Posterior cingulate gyrus (tissue), 11 donors: ENCODE measurements at places on chromosomes 12 and 14.

GRCh38 chr14:58725871-58726270 is 88.1 kb downstream of the DACT1 start:
- no peak for DNase-seq

- DNase-seq: peak; percentile 80
These were observed 3.5 kb downstream of the PTPN21 start for GRCh38 chr14:88551094-88551870.

DNA sequence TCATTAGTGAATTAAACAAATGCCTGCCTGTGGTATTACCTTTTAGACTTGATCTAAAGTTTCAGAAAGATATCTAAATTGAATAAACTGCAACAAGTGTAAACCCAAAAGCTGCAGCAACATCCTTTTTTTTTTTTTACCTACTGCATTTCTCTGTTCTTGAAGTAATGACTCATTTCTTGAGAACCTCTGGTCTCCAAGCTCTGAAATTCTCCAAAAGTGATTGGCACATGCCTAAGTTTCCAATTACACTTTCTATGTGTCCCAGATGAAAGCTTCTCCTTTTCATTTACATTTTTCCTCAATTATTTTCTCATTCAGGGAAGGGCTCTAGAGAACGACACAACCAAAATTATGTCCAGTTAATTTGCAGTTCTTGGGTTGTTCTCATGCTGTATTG is 435.2 kb upstream of the DCN start:
- DNase-seq: no peak

- DNase-seq: no peak
These were observed 171.6 kb downstream of the CALM1 start for GRCh38 chr14:90568405-90568804.

- DNase-seq: no peak
These were observed 15.2 kb downstream of the PDE6H start for GRCh38 chr12:14988035-14988434.

- peak; percentile 4 for DNase-seq
These were observed 19.9 kb downstream of the LRTM2 start for GRCh38 chr12:1839956-1840951.

DNA sequence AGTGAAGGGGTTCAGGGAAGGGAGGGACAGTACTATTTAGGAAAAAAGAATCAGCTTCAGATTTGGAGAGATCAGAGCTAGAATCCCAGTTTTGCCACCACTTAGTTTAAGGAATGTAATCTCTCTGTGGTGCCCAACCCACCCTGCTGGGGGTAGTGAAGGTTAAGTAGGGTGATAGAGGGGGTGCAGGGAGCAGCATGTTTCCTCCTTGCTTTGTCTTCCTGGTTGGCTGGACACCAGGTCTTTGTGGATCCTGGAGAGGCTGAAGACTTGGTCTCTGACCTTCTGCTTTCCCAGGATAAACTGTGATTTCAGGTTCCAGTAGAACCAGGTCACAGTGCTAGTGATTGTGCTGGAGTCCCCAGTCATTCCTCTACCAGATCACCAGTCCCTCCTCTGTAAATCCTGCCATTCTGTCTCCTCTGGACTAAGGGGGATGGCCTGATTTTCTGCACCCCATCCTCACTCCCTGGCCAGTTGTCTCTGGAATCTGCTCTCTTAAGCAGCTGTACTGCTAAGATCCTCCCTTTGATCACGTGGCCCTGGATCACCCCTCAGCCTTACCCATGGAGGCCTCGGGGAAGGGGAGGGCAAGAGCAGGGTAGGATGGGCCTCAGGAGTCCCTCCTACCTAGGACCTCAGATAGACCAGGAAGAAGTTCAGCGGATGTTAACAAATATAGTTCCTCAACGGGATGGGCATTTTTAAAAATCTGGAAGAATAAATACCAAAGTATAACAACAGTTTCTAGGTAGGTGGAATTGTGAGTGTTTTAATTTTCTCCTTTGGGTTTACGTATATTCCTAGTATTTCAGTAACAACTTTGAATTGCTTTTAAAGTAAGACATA is 3.1 kb downstream of the MAP3K12 start:
- DNase-seq: no peak

- no peak for DNase-seq
These were observed 4.7 kb downstream of the DYNLL1 start for GRCh38 chr12:120500581-120500980.

- DNase-seq: no peak
These were observed 64.0 kb downstream of the MYF5 start for GRCh38 chr12:80780746-80781145.

- DNase-seq: no peak
These were observed 19.9 kb downstream of the RAP1B start for GRCh38 chr12:68630598-68630997.

GRCh38 chr12:68250454-68250853 is 3.0 kb downstream of the IL22 start:
- DNase-seq: no peak

DNA sequence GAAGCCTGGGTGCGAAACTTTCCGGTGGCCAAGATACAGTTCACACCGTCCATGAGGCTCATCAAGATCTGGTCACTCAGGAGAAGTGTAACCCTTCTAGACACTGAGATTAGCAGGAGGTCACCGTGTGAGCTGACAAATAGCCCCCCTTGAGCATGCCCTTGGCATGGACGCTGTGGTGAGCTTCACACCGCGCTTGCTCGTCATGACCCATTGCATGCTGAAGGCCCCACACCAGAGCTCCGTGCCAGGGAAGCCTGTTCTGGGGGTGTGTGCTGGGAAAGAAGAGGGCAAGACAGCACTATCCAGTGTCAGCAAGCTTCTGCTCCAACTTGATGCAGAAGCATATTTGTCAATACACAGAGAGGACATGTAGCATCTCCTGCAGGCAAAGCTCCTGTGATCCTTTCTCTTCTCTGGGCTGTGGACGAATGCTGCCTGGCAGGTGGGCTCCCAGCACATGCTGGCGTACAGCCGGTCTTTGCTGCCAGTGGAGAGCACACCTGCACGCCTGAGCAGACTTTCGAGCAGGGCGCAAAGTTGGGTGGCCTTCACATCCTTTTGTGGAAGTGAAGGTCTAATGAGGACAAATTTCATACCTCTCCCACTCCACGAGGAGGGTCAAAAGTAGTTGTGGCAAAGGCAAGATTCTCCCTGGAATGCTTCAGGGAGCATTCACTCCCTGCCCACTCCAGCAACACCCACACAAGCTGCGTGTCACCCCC is 126.9 kb upstream of the FKBP4 start:
- DNase-seq: no peak

- no peak for DNase-seq
These were observed 72.9 kb upstream of the SRSF5 start for GRCh38 chr14:69693801-69694729.

DNA sequence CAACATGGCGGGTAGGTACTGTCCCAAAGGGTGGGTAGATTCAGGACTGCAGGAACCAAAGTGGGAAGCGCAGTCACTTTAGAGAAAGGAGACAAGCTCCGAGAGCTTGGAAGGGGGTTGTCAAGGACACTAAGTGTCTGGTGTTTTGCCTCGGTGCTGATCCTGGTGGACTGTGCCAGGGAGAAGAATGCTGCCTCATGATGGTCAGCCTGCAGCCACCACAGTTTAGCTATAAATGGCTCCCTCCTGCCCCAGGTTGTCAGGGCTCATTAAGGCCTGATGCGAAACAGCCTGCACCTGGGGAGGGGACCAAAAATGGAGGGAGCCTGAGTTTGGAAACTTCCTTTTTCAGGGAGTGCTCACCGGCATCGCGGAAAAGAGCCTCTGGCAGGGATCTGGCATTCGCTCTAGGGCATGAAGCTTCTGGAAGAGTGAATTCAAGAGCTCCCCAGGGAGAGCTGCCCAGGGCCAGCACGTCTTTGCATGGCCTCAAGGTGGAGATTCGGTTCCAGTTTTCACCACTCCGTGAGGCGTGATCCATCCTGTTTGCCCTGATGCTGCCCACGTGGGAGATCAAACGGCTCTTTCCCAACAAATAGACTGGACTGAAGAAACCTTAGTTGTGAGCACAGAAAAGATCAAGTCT is 164.0 kb downstream of the FOXN3 start:
- no peak for DNase-seq

DNA sequence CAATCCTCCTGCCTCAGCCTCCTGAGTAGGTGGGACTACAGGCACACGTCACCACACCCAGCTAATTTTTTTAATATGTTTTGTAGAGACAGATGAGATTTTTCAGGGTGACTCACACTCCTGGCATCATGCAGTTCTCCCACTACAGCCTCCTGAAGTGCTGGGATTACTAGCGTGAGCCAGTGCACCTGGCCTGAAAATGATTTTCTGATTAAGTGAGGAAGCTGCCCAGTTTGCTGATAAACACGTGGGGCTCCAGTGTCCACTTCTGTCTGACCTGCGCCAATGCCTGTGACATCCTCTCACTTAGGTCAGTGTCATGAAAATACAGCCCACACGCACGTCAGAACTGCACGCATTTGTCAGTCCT is 37.0 kb upstream of the SFSWAP start:
- DNase-seq: no peak

DNA sequence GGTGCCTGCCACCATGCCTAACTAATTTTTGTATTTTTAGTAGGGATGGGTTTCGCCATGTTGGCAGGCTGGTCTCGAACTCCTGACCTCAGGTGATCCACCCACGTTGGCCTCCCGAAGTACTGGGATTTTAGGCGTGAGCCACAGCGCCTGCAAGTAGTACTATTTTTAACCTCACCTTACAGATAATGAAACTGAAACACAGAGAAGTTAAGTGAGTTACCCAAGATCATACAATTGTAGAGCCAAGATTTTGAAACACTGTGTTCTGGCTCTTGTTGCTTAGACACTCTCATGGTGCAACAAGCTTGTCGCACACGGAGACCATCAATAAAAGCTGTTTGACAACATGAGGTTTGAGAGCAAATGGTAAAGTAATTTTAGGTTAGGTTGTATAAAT is 159.1 kb upstream of the LMNTD1 start:
- DNase-seq: no peak

DNA sequence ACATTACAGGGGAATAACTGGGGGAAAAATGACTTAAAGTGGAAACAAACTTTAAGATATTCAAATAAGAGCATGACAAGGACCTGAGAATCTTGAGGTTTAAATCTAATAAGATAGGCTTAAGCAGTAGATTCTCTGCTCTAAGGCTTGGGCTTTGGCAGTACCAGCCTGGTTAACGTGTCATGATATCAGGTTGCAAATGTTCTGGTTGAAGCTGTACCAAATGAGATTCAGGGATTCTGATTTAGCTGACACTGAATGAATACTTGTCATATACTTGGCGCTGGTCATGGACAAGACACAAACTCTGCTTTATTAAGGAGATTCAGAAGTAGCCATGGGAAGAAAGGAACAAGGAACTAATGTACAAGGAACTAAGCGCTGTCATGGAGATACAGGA is 6.1 kb downstream of the TCP11L2 start:
- no peak for DNase-seq

DNA sequence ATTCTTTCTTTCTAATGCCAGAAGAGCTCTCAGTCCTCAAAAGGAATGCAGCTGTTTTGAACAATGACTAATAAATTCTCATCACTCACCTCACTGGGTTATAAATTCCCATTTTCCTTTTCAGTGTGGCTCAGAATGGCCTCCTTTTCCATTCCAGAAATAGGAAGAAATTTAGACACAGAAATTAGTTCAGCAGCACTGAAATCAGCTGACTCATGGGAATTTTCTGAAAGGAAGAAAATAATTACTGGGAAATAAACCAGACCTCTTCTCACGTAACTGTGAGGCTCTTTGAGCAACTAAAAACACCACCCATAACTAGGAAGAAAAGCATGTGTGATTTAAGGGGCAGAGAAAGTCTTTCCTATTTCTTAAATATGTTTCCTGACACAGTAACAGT is 23.8 kb downstream of the CD163 start:
- DNase-seq: no peak

DNA sequence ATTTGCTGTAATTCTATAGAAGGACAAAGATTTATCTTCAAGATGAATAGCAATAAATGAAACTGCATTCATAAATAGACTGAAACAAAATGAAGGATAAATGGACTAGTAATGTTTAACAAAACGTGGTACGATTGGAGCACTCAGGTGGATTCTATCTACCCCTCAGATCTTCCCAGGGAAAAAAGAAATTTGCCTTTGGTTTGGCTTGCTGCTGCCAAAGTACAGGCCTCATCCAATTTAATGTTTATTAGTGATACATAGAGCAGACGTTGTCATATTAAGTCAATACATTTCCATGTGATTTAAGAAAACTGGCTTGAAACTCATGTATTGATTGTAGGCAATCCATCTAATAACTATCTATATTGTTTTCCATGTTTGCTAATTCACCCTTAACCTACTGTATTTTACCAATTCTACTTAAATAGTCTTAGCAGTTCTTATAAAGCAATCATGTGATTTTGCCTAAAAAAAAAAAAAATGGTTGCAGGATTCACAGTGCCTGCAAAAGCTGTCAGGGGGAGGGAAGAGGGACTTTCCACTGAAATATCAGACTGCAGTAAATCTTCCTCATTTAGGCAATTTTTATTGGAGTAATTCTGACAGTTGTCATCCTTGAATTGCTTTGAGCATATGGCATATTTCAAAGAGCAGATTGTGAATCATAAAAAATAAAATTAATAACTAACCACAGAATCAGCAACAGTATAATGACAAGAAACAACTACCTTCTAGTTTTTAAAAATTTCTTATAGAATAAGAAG is 242.2 kb upstream of the NPAS3 start:
- no peak for DNase-seq

GRCh38 chr12:27970401-27971120 is 2.0 kb downstream of the PTHLH start:
- DNase-seq: no peak

GRCh38 chr14:93725002-93725582 is 63.2 kb downstream of the PRIMA1 start:
- no peak for DNase-seq

- DNase-seq: peak; percentile 95
These were observed 74.8 kb upstream of the CHST11 start for GRCh38 chr12:104381731-104382480.

- DNase-seq: no peak
These were observed 69.2 kb downstream of the SLC6A12 start for GRCh38 chr12:144650-145284.

- DNase-seq: no peak
These were observed 326.8 kb downstream of the ALG10 start for GRCh38 chr12:34348836-34349672.

GRCh38 chr12:116009805-116010204 is 267.7 kb downstream of the MED13L start:
- DNase-seq: no peak

- no peak for DNase-seq
These were observed 313.1 kb downstream of the GALC start for GRCh38 chr14:87679866-87680265.

- no peak for DNase-seq
These were observed 35.8 kb downstream of the IL31 start for GRCh38 chr12:122138181-122138580.

- no peak for DNase-seq
These were observed 398.4 kb downstream of the NUAK1 start for GRCh38 chr12:105740369-105740768.

- DNase-seq: no peak
These were observed 48.8 kb upstream of the CORO1C start for GRCh38 chr12:108779998-108780688.

DNA sequence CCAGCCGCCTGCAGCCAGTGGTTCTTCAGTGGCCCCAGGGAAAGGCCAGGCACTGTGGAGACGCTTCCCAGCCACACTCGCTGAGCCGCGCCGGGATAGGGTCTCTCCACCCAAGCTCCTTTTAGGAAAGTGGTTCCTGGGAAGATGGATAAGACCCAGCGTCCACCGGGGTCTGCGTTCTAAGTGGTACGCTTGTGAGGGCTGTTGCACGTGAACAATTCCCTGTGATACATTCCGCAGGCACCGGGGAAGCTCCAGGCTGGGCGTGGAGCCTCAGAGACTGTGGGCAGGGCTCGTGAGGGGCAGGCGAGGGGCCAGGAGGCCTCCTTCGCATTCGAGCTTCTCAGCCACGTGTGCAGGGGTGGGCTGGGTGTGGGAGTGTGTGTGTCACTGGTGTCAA is 48.4 kb downstream of the GALNT9 start:
- peak; percentile 9 for DNase-seq

- DNase-seq: no peak
These were observed 116.9 kb downstream of the METTL25 start for GRCh38 chr12:82475211-82475610.
